ENCODE measurements at places on chromosomes 2 and 18.

GRCh38 chr18:11136241-11136640 is 13.1 kb downstream of the PIEZO2 start:
- DNase-seq = peak; percentile 65

- DNase-seq = no peak
These were observed 130.0 kb downstream of the TAF4B start for GRCh38 chr18:26356045-26356785.

DNA sequence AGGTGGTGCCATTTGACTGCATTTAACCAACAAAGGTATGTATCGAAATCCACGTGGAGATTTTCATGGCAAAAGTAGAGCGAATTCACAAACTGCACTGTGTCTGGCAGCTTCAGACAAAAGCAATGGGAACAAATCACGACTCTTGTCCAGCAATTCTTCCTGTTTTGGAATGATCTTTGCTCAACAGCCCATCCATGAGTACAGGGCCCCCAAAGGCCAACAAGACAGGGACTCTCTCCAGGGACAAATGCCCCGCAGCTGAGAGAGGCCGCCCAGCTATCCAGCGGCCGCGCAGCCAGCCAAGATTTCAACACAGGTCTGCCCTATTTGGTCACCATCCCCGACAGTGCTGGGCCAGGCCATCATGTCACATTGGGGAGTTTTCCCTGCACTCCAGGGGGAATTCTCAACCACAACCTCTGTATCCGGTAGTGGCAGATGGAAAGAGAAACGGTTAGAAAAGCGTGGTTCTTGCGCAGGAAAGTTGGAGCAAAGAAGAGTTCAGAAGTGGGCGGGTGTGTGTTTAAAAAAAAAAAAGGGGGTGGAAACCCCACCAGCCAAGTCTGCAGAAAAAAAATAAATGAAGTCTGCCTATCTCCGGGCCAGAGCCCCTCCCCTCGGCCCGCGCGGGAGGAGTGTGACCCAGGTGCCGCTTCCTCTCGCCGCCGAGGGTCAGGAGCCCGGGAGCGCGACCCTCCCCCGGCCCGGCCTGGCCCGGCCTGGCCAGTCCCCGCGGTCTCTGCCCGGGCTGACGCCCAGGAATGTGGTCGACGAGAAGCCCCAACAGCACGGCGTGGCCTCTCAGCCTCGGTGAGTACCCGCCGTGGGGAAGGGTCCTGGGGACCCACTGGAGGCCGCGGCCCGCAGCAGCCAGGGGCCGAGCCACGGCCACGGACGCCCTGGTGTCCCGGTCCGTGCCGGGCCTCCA is at the start of gene GYPC:
Gene GYPC, plus strand, starts transcription at position 659 of the 931 bp plus-strand sequence. Its CDS starts 106 bp downstream, at position 765.
- peak; percentile 98 for DNase-seq

DNA sequence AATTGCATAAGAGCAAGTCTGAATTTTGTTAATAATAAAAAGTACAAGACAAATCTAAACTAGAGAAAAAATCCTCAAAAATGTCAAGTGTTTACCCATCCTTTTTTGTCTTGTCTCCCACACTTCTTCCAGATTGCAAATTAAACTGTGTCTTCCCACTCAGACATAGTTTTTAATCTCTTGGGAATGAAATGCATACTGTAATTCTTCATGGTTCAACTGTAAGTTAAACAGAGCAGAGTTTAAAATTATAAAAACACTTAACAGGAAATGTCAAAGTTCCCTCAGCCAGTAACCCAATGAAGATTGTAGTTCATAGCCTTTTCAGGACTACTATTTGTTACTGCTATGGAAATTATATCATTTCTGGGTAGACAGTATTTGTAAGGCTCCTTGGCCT is 171.8 kb downstream of the UBE2E3 start:
- DNase-seq = peak; percentile 18

DNA sequence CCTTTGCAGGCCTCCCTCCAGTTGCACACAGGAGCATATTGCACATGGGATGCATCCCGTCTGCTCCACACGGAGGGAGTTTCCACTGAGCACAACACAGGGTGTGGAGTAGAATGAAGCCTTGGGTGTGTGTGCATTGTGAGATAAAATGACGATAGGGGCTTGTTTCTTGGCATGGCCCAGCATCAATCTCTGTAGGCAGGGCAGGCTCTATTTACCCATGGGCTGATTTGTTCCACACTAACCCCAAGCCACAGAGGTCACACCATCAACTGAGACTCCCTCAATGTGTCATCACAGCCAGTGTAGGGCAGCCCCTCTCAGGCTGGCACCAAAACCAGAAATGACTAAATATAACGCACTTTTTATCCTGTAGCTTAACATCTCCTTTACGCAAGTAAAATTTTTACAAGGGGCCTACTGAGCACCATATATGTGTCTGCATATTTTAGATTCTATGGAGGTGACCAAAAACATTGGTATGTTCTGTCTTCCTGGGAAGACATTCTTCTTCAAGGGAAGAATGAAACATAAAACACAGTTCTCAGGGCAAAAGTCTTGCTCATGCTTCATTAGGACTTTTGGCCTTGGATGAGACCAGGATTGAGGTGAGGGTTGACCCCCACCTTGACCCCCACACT is 2.7 kb upstream of the GKN1 start:
- DNase-seq = peak; percentile 86

GRCh38 chr2:222440673-222441422 is 16.5 kb downstream of the SGPP2 start:
- DNase-seq = peak; percentile 91

DNA sequence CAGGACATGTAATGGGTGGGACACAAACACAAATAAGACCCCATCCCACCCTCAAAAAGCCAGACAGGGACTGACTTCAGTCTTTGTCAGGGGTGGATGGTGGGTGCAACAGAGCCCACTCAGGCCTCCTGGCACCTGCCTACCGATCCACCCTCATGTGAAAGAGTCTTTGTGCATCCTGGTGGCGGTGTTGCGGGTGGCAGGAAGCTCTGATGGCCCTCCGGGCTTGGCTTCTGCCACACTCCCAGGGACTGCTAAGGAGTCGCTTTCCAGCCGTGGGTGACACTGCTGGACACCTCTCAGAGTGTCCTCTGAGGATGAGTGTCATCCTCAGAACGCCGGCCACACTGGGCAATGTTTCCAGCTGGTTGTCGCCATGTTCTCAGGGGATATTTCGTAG is 92.6 kb downstream of the LDLRAD4 start:
- no peak for DNase-seq

GRCh38 chr2:161122772-161123530 is 37.3 kb upstream of the TANK start:
- peak; percentile 90 for DNase-seq

- no peak for DNase-seq
These were observed 50.1 kb downstream of the ATOH8 start for GRCh38 chr2:85803704-85804425.

DNA sequence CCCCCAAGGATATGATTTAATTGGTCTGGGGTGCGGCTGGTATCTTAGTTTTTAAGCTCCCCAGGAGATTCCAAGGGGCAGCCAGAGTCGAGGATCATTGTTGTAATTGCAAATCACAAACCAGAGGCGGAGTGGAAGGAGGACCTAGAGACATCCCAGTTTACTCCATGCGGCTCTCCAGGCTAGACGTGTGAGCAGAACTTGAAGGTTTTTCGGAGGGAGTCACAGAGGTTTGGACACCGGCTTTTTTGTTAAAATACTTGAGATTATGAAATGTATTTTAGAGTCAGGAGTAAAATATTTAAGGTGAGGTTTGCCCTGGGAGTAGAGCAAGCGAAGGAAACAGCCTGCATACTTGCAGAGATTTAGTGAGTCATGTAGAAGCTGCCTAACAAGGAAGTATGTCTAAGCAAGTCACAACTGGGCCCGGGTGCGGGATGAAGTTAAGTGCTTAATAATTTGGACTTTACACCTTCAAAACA is 39.5 kb downstream of the TGOLN2 start:
- no peak for DNase-seq

DNA sequence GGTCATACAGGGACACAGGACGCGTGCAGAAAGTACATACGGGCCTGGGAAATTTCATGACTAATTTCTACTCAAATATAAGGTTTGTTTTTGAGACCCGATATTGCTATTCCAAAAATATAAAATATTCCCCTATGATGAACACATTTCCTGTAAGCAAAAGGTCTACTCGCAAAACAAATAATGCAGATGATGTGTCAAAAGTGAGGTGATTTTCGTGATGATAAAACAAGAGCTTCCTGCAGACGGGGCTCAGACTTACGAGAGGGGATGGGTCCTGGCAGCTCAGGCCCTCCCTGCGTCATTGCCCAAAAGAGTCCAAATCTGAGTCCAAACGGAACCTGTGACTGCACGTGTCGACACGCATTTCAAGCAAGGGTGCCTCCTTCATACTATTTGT is 62.7 kb downstream of the MBP start:
- DNase-seq = no peak

DNA sequence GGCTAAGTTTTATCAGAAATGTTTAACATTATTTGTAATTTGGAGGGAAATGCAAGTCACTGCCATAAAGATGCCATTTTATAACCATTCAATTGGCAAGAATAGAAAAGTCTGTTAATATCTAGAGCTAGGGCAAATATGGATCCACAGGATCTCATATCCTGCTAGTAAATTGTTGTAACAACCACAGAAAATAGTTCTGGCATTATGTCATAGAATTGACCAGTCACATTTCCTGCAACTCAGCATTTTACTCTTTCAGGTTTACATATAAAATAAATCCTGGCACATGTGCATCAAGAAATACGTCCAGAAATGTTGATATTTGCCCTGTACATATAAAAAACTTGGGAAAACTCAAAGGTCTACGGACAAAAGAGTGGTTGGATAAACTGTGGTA is 32.9 kb downstream of the OSBPL6 start:
- peak; percentile 34 for DNase-seq

DNA sequence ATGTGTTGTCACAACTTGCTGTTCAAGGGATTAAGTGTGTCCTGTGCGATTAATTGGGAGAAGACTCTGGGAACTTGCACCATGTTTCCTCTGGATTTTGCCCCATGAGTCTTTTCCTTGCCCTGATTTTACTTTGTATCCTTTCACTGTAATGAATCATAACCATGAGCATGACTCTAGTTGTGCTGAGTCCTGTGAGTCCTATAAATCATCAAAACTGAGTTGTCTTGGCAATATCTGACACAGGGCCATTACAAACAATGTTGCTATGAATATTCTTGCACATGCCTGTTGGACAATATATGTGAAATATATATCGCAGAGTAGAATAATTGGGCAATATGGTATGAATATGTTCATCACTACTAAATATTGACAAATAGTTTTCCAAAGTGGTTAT is 56.5 kb upstream of the COL5A2 start:
- DNase-seq = no peak

- no peak for DNase-seq
These were observed 157.7 kb downstream of the HNMT start for GRCh38 chr2:138121666-138122661.

DNA sequence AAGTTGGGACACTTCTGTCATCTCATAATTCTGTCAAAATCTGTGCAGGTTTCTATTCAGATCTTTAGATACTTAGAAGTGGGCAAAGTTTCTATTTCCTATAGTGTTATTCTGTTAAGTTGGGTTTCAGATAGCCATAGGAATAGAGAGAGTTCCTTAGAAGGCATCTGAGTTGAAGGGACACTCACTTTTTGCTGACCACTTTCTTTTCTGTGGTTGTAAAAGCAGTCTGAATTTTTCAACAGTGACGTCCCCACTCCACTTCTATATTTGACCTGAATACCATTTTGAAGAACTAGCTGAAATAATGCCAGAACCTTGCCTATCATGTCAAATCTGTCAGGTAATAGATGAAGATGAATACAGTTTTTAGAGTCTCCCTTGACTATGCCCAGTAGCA is 267.3 kb downstream of the SPAG16 start:
- no peak for DNase-seq

GRCh38 chr2:206764673-206765241 is 371 bp downstream of the MDH1B start:
- DNase-seq = no peak

DNA sequence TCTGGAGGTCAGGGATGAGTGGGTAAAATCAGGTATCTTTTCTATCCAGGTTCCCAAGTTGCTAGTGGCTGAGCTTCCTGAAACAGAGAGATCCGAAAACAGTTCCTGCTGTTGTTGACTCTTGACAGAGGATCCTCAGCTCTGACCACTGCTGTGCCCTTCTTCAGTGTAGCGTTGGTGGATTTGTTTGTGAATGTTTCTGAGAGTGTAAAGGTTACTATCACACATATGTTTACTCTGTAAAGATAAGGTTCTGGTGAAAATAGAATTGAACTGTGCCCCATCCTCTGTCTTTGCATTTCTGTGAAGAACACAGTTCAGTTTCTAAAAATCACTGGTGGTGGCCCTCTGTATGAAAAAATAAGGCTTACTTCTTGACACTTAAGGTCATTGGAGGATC is 119.8 kb downstream of the LDLRAD4 start:
- no peak for DNase-seq

GRCh38 chr2:98282109-98282508 is 64.1 kb upstream of the CNGA3 start:
- DNase-seq = no peak

- peak; percentile 61 for DNase-seq
These were observed 228.8 kb downstream of the VAPA start for GRCh38 chr18:10142496-10143160.

DNA sequence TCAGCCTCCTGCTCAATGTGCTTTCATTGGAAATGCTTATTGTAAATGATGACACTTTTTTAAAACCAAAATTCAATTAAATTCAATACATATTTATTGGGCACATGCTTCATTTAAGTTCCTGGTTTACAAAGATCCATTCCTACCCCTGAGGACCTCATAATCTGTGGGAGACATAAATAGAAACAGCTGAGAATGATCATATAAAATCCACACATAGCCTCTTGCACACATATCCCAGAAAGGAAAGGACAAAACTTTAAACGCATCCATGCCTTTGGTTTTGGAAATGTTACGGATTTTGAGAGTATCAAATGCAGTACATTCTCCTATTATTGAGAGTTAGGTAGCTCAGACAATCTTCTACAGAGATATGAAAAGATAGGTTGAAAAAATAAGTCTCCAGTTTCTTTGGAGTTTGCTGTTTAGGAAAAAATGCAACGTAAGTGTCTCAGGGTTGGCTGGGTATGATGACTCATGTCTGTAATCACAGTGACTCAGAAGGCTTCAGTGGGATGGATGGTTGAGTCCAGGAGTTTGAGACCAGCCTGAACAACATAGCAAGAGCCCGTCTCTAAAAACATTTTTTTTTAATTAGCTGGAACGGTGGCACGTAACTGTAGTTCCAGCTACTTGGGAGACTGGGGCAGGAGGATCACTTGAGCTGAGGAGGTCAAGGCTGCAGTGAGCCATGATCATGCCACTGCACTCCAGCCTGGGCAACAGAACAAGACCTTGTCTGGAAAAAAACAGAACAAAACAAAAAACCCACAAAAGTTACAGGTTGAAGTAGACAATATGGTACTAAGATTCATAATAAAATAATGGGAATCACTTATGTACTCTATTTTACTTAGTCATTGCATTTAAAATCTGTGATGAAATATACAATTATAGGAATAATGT is 3.9 kb upstream of the PRELID3A start:
- peak; percentile 89 for DNase-seq
